ENCODE measurements at places on chromosomes 1 and 21. TPM values are rescaled to one million over a fixed set of nuclear protein-coding genes. Genes with fewer than 3 reads are reported as not detected.

The S100A12 gene
- polyA plus RNA-seq = 1.9 TPM

The ADAMTSL4 gene
- polyA plus RNA-seq = 26.3 TPM

The C1orf210 gene
- polyA plus RNA-seq = 0.07 TPM

The PGLYRP3 gene
- polyA plus RNA-seq = not detected

The SPATA21 gene
- polyA plus RNA-seq = 0.23 TPM

The LAD1 gene
- 5.0 TPM for polyA plus RNA-seq

The SLFNL1 gene
- polyA plus RNA-seq = 0.16 TPM

The KCNQ4 gene
- 0.88 TPM for polyA plus RNA-seq

The CYP4A11 gene
- not detected for polyA plus RNA-seq
